Kidney tubule cell (primary cell): ENCODE measurements at places on chromosomes 7 and 10.

- DNase-seq = no peak
Measured at GRCh38 chr7:158382363-158383254, 205.0 kb downstream of the PTPRN2 start.

DNA sequence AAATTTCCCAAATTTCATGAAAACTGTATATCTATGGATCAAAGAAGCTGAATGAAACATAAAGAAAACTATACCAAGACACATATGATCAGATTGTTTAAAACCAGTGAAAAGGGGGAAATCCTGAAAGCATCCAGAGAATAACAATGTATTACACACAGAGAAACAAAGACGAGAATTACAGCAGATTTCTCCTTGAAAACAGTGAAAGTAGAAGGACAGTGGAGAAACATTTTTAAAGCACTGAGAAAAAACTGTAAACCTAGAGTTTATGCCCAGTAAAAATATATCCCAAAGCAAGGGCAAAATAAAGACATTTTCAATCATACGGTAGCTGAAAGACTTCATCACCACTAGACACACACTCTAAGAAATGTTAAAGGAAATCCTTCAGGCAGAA, 121.0 kb downstream of the DPY19L1 start:
- DNase-seq = no peak

GRCh38 chr7:80785276-80785675, 133.6 kb downstream of the SEMA3C start:
- no peak for DNase-seq

- no peak for DNase-seq
Measured at GRCh38 chr7:83040484-83040883, 122.2 kb downstream of the PCLO start.

- peak; percentile 50 for DNase-seq
Measured at GRCh38 chr7:112086496-112087254, 119.5 kb downstream of the DOCK4 start.

DNA sequence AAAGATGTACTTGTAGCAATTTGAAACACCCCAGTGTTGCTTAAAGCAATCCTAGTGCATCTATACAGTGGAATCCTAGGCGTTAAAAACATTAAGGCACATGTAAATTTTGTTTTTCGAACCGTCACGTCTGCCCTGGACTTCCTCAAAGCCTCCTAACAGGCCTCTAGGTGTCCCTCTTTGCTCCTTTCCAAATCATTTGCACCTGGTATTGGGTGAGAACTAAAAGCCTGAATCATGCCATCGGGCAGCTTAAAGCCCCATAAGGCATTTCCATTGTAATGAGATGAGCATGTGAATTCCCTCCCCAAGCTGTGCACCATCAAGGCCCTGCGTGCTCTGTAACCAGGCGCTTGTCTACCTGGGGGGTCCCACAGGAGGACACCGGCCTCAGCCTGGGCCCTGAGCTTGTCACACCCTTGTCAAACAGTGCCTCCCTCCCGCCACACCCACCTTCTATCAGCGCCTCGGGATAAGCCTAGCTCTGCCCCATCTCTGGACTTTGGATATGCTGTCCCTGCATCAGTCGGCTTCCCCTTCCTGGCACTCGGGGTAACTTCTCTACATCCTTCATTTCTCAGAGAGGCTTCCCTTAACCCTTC, 89.2 kb downstream of the WDR11 start:
- no peak for DNase-seq

- no peak for DNase-seq
Measured at GRCh38 chr7:92973974-92974373, 137.6 kb upstream of the CDK6 start.

DNA sequence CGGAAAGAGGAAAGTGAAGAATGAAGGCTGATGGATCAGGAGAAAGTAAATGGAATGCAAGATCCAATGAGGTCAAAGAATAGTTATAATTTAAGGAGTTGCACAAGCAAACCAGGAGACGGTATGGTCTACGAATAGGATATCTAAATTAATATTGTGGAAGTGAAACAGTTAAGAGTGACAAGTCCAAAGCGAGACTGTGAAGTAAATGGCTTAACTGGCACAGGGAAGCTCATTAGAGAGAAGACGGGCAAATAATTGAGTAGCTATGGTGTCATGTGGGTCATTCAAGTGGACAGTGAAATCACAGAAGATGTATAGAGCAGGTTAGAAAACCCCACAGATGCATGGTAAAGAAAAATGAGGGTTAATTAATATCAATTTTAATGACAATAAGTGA, 3.2 kb downstream of the CYP51A1 start:
- DNase-seq = no peak

- no peak for DNase-seq
Measured at GRCh38 chr10:19908991-19909696, 92.9 kb downstream of the PLXDC2 start.

- DNase-seq = no peak
Measured at GRCh38 chr7:149586646-149587645, 89.3 kb upstream of the ZNF746 start.

- no peak for DNase-seq
Measured at GRCh38 chr7:12402365-12402725, 1.3 kb downstream of the VWDE start.

DNA sequence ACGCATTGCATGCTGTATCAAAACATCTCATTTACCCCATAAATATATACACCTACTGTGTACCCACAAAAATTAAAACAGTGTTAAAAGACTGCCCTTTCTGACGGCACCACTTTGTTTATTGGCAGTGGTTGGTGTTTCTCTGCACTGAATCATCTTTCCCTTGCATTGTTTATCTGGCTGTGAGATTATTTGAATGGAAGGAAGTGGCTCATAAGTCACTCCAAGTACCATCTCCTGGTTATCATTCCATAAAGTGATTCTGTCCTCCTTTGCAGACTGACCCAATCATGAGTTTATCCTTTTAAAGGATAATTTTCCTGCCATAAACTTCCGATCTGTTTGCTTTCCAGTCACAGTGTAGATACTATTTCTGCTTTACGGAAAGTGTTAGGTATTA, 183.8 kb downstream of the CAMK1D start:
- no peak for DNase-seq

- peak; percentile 93 for DNase-seq
Measured at GRCh38 chr10:58267713-58268453, at the start of gene IPMK. Gene IPMK, minus strand, starts transcription at chr10:58267894. Its CDS starts 283 bp downstream, at chr10:58267611.

DNA sequence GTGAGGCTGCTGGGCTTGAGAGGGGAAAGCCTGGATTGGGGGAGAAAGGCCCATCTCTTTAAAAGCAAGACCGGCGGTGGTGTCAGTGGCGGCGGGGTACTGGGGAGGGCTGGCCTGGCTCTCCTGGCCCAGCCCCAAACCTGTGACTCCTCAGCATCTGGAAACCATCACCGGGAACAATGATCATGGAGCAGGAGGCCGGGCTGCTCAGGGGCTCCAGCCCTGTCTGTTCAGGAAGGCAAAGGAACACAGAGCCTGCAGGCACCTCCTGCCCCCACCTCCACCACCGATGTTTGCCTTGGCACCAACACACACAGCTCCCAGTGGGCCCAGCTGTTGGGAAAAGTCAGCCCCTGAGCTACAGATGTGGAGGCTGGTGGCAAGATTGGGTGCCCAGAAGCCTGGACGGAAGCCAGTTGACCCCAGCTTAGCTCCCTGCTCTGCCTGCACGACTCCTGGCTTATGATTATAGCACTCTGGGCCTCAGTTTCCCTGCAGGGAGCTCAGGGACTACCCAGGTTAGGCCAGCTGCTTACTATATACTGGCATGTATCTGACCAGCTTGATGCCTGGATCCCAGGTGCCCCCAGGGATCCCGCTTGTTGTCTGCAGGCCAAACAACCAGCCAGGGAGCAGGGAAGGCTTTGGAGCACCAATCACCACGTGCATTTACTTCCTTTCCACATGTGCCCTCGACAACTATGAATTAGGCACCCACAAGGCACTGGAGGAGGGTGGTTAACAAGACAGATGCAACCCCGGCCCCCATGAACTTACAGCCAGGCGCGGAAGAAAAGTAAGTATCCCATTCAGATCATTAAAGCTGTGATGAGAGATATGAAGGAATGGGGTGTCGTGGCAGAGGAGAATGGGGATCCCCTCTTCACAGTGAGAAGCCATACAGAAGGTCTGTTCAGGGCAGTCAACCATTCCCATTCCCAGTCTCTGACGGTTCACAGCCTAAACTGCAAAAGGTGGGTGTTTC, 37.3 kb downstream of the ZCCHC24 start:
- no peak for DNase-seq

DNA sequence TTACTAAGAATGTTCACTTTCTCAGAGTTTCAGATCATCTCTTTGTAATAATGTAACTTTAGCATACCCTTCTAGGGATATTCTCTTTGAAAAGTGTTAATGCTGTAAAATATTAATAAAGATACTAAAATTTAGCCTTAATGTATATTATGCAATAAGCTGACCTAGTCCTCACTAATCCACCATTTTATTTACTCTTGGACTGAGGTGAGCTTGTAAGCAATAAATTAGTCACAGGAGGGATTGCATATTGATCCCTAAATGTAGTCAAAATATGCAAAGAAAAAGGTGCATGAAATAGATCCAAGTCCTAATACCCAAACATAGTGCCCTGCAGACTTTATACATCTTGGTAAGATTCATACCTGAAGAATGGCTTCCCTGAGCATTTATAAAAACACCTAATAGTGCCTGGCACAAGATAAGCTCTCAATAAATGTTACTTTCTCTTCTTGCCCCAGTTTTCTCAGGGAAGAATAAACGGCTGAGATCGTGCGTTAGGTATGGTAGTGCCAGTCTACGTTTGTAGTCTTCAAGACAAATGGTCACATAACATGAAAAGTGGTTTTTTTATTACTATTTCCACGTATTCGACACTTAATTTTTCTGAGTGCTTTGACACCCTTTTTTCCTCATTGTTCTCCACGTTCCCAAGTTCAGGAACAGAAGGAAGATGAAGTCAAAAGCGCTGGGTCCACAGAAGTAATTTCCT, 14.3 kb downstream of the INSIG1 start:
- peak; percentile 12 for DNase-seq

GRCh38 chr10:45096001-45096400, 95.3 kb downstream of the ZNF22 start:
- no peak for DNase-seq

DNA sequence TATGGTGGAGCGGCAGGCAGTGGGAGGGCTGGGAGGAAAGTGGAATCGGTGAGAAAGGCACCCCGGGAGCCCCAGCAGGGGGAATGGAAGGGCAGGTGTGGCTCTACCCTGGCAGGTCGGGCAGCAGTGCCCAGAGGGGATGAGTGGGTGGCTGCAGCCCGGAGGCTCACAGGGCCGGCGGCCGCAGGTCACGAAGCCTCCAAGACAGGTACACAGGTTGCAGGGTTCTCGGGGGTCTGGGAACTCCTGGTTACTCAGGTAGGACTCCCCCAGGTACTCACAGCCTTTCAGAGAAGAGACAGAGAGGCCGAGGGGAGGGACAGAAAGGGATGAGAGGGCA, 21.8 kb downstream of the KCP start:
- no peak for DNase-seq
